ENCODE measurements at places on chromosomes 4 and X.

GRCh38 chr4:45172636-45173035, 446.3 kb upstream of the GNPDA2 start:
- no peak for DNase-seq

GRCh38 chr4:88360256-88360655, 18.4 kb upstream of the HERC6 start:
- no peak for DNase-seq

DNA sequence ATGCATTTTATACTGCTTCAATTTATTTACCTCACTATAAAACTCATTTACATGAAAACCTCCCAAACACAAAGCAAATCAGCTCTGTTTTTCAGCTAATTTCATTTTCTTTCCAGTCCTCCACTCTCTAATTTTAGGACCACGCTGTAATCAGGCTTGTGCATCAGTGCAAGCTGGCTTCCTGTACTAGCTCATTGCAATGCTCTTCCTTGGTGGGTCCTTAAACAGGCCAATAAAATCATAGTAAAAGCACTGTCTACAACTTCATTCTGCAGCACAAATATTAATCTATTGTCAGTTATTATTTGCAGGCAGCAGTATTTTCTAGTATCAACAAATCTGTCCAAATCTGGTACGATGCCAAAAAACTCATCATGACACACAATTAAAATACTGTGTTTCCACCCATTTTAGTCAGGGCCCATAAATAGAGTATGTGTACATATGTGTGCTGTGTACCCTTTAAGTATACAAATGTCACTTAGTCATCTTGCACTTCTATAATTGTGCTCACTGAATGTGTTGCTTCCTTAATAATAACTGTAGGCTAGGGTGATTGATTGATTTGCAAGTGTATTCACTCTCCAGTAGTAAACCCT, 178.2 kb upstream of the HCCS start:
- no peak for DNase-seq

DNA sequence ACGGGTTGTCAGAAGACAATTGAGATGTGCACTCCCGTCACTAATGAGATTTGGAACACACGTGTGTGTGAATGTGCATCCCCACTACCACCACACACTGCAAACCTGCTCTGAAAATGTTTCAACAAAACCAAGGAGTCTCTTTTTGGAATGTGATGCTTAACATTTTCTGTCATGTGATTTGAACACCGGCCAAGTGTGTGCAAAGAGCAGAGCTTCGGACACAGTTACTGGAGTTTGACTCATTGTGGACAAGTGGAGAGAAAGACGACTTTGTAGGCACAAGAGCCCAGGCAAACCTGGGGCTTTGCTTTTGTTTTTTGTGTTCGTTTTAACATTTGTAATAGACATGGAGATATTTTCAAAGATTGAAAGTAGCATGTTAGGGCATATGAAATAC, 49.2 kb downstream of the CCKAR start:
- no peak for DNase-seq

DNA sequence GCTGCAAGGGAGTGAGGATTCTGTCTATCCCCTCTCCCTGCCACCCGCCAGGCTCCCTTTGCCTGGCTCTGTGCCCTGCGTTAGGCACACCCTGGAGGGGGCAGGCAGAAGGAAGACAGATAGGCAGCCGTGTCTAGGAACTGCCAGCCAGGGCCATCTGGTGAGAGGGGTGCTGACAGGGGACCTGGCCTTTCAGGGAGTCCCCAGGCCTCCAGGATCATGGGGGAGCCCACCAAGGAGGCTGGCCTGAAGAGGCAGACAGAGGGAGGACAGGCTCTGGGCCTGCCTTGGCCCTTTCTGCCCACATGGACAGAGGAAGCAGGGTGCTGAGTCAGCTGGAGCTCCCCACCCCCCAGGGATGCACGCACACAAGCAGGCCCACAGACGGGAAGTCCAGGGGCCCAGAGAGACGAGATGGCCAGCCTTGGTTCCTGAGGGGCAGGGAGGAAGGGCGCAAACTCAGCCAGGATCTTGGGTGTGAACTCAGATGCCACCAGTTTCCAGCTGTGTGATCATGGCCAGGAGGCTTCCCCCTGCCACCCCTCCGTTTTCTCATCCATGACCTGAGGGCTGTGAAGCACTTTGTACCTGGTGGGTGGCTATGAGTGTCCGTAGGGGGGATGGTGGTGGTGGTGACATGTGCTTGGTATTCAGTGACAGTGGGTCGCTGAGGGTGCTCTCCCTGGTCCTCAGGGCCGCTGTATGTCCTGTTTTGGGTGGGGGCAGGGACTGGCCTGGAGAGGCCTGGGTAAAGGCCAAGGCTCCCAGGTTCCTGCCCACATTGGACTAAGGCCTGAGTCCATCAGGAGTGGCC, 1.8 kb downstream of the SH3BP2 start:
- no peak for DNase-seq

Data from HEK293T (cell line).